NCI-H1105 treated with DMSO at 0.1 percent for 48 hours (cell line): ENCODE measurements at places on chromosomes 12 and 14.

- no peak for DNase-seq
These were observed 83.4 kb downstream of the SYNE3 start for GRCh38 chr14:95433094-95433478.

DNA sequence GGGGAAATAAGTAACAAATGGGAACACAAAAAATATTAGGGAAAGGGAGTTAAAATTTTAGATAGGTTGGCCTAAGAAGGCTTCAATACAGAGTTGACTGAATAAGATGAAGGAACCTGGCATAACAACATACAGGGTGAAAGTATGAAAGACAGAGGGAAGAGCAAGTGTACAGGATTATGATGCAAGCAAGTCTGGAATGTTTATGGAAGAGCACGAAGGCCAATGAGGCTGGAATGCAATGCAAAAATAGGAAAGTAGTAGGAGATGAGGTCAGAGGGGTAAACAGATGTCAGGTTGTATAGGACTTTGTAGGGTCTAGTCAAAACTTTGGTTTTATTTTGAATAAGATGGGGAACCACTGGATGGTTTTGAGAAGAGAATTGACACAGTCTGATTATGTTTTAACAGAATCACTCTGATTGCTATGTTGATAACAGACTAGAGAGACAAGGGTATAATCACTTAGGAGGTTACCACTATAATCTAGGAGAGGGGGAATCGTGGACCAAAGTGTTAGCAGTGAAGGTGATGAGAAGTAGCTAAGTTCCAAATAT is 96.8 kb downstream of the OSBPL8 start:
- no peak for DNase-seq

GRCh38 chr12:29992366-29992765 is 208.6 kb upstream of the TMTC1 start:
- DNase-seq, result no peak

GRCh38 chr12:3255057-3255456 is 177.9 kb downstream of the TSPAN9 start:
- DNase-seq, result no peak

GRCh38 chr14:40188006-40188405 is 755.8 kb upstream of the FBXO33 start:
- DNase-seq, result no peak

GRCh38 chr12:110183386-110183785 is 59.2 kb downstream of the IFT81 start:
- no peak for DNase-seq

DNA sequence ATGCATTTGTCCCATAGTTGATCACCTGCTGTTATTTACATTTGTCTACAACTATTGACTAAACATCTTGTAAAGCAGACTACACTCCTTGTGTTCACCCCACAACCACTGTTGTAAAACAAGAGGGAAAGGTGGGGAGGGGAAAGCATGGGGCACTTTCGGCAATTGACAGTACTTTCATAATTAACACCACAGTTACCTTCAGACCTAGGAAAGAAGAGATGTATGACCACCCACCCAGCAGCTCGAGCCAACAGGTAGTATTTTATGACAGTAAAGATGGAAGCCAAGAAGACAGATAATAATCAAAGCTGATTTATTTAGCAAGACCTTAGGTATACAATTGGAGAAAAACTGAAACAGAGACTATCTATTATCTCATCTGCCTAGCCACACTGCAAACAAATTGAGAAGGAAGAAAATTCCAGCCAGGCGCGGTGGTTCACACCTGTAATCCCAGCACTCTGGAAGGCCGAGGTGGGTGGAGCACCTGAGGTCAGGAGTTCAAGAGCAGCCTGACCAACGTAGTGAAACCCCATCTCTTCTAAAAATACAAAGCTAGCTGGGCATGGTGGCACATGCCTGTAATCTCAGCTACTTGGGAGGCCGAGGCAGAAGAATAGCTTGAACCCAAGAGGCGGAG is 11.2 kb downstream of the HECTD4 start:
- no peak for DNase-seq

GRCh38 chr12:67648521-67649260 is at the start of gene DYRK2:
Gene DYRK2, plus strand, starts transcription at chr12:67648745. Its CDS starts 389 bp downstream, at chr12:67649134.
- DNase-seq, result peak; percentile 80

DNA sequence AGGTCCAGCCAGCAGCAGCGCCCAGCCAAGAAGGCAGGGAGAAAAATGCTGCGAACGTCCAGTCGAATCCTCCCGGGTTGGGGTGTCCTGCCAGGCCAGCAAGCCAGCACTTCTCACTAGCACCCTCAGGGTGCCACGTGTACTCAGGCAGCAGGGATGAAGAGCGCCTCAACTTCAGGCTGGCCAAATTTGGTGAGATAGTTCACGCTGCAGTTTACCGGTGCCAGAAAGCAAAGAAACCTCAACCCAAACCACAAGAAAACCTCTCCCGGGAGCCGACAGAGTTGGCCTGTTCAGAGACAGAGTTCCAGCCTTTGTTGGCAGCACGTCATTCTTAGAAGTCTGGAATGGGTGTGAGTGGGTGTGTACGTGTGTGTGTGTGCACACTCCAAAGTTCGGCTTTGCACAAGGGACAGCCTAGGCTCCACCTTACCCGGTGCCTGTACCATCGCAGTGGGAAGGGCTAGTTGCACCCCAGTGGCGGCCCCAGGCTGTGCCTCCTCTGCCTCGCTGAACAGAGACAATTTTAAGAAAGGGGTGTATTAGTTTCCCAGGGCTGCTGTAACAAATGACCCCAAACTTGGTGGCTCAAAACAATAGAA is 42.1 kb downstream of the ELK3 start:
- no peak for DNase-seq

DNA sequence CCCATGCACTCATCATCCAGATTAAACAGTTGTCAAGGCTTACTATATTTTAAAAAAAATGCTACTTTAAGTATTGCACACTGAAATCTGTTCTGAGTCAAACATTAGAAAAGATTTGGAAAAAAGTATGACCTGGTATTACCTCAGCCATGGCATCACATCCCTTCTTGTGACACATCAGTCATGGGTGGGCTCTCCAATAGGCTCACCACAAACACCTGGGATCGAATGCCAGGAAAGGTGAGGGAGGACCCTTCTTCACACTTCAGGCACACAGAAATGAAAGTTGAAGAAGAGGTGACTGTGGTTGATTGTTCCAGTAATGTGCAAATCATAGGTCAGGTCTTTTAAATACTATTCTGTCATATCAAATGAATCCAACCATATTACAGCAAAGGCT is 36.6 kb upstream of the GZMB start:
- DNase-seq, result no peak
